Kidney tubule cell (primary cell): ENCODE measurements at places on chromosomes 6 and 20.

- DNase-seq, result peak; percentile 89
Measured at GRCh38 chr6:158631678-158632537, 12.6 kb downstream of the DYNLT1 start.

DNA sequence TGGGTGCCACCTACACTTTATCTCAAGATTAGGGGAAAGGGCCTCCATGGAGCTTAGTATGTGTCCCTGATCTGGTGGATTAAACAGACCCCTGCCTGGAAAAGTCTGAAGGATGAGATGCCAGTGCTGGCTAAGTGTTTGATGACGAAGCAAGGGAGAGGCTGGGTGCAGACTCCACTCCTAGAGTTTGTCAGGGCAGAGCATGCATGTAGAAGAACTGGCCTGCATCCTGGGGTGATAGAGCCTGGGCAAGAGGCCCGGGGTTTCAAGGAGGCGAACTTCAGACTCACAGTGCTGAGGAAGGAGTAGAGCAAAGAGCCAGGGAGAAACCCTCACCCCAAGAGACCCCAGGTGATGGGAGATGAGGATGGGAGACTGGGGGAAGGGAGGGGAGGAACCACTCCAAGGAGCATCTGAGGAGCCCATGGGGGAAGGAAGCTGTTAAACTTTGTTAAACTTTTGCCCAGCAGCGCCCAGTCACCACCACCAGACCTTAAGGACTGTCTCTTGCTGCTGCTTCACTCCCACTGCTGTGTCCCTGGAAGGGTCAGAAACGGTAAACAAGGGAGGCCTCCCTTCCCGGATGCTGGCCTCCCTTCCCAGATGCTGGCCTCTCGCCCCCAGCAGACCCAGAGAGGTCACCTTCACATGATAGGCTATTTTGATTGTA lies 61.6 kb downstream of the RPRD1B start:
- no peak for DNase-seq

DNA sequence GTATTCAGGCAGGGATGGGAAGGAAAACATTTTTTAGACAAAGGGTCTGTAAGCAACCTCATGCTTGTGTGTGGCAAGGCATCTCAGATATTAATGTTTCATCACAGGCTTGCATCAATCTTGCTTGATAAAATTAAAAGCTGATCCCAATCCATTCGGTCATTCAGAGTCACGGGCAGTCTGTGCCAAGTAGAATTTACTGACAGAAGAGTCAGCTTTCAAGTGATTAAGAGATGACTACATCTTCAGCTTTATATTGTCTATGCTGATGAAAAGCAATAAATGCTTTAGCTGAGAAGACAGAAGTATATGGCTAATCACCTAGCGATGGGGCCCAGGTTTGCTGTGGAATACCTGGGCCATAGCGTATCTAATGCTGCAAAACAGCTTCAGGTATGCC lies 3.5 kb downstream of the PLEKHG1 start:
- no peak for DNase-seq

DNA sequence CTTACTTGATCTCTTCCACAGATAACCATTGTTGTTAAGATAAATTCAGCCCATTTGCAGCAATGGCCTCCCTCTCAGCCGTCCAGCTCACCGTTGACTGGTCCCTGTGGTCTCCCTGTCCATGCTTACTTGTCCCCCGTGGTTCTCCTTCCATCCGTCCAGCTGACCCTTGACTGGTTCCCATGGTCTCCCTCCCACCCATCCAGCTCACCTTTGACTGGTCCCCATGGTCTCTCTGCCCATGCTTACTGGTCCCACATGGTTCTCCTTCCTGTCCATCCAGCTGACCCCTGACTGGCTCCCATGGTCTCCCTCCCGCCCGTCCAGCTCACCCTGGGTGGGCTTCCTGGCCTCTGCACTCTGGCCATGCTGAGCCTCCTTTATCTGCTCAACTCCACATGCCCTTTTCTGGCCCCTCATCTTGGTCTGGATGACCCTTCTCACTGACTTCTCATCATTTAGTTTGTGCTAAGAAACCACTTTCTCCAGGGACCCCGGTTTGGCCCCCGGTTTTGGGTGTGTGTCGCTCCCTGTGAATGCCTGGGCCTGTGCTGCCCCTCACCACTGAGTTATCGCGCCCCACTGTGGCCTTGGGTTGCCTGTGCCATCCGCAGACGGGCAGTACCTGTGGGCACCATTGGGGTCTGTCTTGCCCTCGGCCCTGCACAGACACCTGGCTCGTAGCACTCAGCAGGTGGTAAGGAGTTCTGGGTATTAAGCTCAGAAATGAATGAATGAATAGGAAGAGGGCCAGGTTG lies 146.4 kb downstream of the ERMARD start:
- DNase-seq, result no peak

GRCh38 chr20:7155282-7155681 lies 387.8 kb downstream of the BMP2 start:
- no peak for DNase-seq

- DNase-seq, result no peak
Measured at GRCh38 chr6:99393366-99393697, 663 bp downstream of the COQ3 start.

DNA sequence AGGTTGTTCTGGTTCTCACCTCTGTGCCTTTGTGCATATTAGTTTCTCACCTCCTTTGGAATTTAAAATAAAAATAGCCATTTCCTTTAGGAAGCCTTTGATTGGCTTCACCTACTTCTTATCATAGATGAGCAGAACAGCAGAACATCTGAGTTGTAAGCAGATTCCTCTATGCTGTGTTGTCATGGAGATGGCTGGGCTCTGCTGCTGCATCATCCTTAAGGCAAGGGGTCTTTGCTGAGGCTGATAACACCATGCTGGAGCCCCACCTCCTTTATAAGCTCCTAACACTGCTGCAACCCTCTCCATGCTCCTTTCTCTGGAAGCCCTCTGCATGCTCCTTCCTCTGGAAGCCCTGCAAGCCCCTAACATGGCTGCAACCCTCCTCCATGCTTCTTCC lies 276.5 kb upstream of the TCF21 start:
- no peak for DNase-seq

- DNase-seq, result peak; percentile 84
Measured at GRCh38 chr6:73519926-73520687, 725 bp downstream of the EEF1A1 start.

DNA sequence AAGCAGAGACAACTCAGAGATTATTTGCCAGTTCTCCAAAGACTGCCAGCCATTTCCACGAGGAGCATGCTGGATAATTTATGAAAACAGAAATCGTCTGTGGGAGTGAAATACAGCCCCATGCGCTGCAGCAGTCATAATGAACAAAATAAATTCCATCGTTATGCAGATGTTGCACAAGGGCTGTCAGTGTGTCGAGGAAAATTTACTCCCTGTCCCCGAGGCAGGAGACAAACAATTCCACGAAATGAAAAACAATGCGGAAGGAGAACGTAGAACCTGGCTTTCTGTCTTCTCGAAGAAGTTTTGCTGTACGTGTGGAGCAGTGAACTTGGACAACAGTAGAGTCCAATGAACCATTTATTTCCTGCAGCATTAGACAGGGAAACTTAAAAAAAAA lies 399.4 kb downstream of the CD83 start:
- DNase-seq, result no peak

GRCh38 chr6:145372671-145373151 lies 362.6 kb downstream of the EPM2A start:
- DNase-seq, result peak; percentile 20

- DNase-seq, result no peak
Measured at GRCh38 chr6:128914051-128914450, 31.1 kb downstream of the LAMA2 start.

DNA sequence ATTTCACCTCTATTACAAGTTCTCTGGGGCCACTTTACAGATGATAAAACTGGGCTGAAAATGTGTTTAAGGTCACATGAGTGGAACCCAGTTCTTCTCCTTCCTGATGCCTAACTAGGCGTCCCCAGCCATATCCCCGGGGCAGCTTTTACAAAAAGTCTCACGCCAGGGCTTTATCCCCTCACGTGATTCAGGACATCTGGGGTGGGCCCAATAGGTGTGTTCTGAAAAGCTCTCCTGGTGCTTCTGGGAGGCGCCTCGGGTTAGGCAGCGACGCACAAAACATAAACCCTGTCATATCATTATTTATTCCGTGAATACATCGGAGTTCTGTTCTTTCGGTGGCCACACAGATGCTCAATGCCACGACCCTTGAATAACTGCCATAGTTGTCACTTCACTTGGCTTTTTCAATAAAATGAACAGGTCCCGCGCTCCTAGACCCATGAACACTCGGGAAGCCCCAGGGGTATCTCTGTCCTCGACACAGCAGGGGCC lies 32.1 kb downstream of the SF3B5 start:
- DNase-seq, result no peak

GRCh38 chr6:167663784-167664443 lies 162.8 kb upstream of the AFDN start:
- DNase-seq, result no peak

- no peak for DNase-seq
Measured at GRCh38 chr20:20214757-20215275, 153.1 kb upstream of the INSM1 start.

GRCh38 chr6:118558464-118559217 lies 10.5 kb downstream of the PLN start:
- no peak for DNase-seq

DNA sequence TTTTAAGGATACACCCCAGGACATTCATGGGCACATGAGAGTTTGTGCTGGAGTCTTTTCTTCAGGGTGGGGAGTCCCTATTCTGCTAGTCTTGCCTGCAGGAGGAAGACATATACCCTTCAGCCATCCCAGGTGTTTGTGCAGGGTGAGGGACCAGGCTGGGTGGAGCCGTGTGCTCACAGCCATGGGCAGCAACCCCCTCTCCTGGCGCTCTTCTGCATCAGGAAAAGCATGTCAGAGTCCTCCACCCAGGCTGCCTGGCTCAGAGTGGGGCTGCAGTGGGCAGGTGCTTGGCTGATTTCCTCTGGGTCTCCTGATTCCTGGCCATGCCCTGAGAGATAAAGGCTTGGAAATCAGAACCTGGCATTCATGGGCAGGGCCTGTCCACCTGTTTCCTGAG lies 22.7 kb upstream of the MLN start:
- no peak for DNase-seq

DNA sequence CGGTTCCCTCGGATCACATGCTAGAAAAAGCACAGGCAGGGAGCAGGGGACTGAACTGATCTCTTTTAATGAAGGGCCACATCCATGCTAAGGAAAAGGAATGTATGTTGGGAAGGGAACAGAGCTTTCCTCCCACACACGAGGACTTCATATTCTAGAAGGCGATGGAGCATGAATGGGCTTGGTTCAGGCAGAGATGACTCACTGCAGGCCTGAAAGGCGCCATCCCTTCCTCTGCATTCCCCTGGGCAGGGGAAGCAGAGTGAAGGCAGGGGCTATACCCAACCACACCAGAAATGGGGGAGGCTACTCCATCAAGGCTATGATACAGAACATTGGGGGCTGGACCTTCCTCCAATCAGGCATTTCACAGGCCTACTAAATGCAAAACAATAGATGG lies 30.6 kb downstream of the ELMO2 start:
- peak; percentile 77 for DNase-seq

- DNase-seq, result no peak
Measured at GRCh38 chr6:1391800-1392309, 2.5 kb downstream of the FOXF2 start.

- peak; percentile 24 for DNase-seq
Measured at GRCh38 chr6:53546281-53546680, 1.4 kb upstream of the GCLC start.

DNA sequence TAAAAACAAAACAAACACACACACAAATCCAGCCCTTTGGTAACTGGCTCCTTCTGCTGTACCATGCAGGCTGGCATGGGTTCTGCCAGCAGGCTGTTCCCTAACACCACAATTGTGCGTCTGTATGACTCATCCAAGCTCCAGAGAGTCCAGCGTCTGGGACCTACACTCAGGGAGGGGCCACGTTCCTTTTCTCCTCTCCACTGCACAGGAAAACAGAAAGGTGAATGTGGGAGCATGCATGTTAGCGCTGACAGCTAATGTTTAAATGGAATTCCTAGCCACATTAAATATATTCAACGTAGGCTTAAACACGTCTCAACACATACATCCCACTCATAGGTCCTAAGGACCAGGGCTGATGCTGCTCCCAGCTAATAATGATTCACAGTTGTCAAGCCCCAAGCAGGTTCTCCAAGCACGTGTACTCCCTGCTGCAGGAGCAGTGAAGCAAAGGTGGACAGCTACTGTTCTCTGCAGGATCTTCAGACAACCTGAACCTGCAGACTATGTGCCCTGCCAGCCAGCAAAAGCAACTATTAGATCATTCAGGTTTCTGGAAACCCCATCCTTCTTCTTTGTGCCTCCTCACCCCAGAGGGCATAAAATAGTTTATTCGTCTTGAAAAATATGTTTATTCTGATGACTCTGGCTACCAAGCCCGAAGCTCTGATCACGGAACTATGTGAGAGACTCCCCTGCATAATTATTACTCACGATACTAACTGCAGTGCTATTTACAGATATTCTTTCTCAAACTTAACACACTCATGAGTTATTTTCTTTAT lies 20.9 kb downstream of the MAP1LC3A start:
- peak; percentile 85 for DNase-seq

GRCh38 chr6:144123836-144124235 lies 26.5 kb upstream of the STX11 start:
- no peak for DNase-seq

- DNase-seq, result peak; percentile 63
Measured at GRCh38 chr6:161443848-161444247, 170.0 kb upstream of the AGPAT4 start.

DNA sequence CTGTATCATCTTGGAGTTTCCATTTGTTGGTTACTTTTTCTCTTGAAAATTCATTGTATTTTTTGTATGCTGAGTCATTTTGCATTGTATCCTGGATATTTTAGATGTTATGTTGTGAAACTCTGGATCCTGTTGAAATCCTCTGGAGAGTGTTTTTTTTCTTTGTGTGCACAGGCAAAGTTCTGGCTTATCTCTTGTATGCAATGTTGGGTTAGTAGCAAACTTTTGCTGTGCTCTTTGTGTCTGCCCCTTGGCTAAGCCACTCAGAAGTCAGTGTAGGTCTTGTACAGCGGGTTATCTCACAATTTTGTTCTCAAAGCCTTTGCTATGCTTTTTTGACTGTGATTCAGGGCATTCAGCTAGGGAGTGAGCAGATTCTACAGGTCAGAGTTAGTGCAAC lies 29.1 kb upstream of the LMBRD1 start:
- no peak for DNase-seq
